ENCODE measurements at places on chromosomes 12 and 14.

DNA sequence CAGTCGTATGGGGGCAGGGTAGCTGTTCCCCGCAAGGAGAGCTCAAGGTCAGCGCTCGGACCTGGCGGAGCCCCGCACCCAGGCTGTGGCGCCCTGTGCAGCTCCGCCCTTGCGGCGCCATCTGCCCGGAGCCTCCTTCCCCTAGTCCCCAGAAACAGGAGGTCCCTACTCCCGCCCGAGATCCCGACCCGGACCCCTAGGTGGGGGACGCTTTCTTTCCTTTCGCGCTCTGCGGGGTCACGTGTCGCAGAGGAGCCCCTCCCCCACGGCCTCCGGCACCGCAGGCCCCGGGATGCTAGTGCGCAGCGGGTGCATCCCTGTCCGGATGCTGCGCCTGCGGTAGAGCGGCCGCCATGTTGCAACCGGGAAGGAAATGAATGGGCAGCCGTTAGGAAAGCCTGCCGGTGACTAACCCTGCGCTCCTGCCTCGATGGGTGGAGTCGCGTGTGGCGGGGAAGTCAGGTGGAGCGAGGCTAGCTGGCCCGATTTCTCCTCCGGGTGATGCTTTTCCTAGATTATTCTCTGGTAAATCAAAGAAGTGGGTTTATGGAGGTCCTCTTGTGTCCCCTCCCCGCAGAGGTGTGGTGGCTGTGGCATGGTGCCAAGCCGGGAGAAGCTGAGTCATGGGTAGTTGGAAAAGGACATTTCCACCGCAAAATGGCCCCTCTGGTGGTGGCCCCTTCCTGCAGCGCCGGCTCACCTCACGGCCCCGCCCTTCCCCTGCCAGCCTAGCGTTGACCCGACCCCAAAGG lies 804 bp downstream of the GAPDH start:
- DNase-seq: peak; percentile 79

GRCh38 chr12:8662593-8662992 lies at the start of gene MFAP5:
Gene MFAP5, minus strand, starts transcription at chr12:8662826. Its CDS starts 722 bp downstream, at chr12:8662104.
- DNase-seq: no peak

DNA sequence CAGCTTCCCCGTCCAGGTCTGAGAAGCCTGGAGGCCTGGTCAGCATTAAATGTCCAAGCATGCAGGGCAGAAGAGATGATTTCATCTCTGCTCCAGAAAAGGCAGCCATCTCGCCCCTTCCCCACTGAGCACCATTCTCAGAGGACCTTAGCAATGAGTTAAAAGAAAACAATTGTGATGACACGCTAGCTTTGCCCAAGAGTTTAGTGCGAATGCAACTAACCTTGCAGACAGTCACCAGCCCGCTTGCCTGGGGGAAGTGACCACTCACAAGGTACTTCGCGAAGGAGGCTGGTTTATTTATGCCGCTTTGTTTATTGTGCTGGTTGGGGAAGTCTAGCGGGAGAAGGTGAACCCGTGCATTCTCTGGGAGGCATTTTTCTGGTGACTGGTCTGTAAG lies 170.7 kb downstream of the RBM19 start:
- DNase-seq: no peak

- no peak for DNase-seq
Observed at GRCh38 chr12:132639956-132640520, 21.5 kb downstream of the P2RX2 start.

DNA sequence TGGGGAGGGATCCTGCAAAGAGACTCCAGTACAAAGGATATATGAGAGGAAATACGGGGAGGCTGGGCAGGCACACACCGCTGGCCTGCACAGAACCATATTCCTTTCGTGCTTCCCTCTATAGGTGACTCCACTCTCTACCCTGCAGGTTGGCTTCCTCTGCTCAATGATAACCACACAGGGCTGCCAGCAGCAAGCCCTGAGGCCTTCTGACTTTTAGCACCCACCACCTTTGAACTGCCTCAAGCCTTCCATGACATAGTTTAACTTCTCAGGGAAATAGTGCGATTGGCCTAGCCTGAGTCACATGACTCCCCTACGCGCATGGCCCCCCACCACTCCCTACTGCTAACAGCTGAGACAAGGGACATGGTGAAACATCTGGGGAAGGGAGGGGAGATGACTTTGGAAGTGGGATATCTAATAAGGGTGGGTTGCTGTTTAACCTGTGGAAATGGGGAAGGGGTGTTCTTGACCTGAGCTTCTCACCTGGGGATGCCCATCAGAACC lies 3.0 kb upstream of the FOXN3 start:
- no peak for DNase-seq

DNA sequence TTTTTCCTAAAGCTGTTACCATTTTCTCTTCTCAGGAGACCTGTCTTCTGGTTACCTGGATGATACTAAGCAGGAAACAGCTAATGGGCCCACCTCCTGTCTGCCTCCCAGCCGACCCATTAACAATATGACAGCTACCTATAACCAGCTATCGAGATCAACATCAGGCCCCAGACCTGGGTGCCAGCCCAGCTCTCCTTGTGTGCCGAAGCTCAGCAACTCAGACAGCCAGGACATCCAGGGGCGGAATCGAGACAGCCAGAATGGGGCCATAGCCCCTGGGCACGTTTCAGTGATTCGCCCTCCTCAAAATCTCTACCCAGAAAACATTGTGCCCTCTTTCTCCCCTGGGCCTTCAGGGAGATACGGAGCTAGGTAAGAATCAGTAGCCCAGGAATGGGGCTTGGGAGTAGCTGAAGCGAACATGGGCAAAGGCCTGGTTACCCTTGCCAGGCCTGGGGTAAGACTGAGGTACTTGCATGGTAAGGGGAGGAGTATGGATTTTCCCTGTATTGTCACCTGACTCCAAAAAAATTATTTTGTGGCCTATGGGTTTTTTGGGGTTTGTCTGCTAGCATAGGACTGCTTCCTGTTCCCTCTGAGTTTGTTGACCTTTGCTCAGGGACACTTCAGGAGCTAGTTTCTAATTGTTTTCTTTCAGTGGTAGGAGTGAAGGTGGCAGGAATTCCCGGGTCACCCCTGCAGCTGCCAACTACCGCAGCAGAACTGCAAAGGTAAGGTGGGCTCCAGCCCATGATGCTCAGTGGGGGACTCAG lies 26.6 kb downstream of the TRAFD1 start:
- no peak for DNase-seq

DNA sequence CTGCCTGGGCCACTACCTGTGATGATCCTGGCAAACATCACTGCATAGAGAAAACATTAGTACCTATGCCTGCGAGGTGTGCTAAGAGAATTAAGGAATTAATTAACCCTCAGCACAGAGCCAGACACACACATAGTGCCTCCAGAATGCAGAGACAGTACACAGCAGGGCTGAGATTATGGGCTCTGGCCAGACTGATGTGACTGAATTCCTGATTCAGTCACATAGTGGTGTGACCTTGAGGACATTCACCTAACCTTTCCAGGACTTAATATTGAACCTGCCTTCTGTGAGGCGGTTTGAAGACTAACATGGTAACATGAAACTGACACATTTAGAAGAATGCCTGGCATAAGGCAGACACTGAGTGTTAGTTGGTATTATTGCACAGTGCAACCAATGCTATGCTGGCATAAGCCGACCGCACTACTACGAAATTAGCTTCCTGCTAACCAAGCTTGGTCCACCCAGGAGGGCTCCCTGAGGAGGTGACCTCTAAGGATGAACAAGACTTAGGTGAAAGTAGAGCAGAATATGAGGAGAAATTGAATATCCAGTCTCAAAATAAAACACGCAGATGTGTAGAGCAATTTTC lies 32.0 kb upstream of the SELPLG start:
- DNase-seq: no peak

DNA sequence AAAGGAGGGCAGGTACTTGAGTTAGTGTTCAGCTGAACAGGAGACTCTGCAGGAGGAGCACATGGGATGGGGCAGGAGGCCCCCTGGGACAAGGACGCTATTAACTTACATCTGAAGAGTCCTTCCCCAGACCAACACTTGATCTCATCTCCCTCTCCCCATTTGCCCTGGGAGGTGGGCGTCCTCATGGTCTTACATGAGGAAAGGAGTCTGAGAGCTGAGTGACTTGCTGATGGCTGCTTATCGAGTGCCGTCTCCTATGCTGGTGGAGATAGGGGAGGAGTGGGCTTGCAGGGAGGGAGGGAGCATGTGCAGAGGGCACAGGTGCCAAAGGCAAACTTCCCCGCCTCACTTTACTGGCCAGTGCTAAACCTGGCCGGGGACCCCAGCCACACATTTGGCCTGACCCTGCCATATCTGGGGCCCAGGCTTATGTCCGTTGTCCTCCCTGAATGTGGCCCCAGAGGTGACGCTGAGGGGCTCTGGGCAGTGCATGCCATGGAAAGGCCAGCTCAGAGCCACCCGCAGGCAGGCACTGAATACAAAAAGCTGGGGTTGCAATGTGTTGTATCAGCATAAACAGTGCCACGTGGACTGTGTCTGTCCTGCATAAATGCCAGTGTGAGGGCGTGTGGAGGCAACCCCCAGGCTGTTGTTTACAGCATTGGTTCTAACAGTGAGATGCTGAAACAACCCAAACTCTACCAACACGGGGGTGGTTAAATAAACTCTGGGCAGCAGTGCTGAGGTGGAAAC lies 29.4 kb downstream of the FAIM2 start:
- DNase-seq: no peak

DNA sequence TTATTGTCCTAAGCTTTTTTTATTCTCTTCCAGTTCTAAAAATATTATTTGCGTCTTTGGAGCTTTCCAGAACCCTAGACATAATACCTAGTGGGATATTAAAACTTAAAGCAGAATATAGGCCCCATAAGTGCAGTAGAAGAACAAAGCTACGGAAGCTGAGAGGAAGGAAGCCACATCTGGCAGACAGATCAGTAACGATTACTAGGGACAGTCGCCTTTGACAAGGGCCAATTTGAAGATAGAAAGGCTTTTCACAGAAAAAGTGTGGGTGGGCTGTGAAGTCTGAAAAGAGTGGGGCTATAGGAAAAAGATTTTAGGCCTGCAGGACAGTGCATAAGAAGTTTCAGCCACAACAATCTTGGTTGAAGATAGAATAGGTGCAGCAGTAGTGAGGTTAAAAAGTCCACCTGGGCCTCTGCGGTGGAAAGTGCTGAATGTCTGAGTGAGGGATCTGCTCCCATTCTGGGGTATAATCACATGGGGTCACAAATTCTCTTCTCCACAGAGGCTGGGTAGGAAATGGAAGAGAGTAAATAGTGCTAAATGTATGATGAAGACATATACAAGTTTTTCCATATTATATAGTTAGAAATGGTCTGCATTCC lies 114.5 kb downstream of the CMAS start:
- DNase-seq: no peak

- DNase-seq: peak; percentile 7
Observed at GRCh38 chr12:95959107-95959506, 16.0 kb downstream of the AMDHD1 start.

DNA sequence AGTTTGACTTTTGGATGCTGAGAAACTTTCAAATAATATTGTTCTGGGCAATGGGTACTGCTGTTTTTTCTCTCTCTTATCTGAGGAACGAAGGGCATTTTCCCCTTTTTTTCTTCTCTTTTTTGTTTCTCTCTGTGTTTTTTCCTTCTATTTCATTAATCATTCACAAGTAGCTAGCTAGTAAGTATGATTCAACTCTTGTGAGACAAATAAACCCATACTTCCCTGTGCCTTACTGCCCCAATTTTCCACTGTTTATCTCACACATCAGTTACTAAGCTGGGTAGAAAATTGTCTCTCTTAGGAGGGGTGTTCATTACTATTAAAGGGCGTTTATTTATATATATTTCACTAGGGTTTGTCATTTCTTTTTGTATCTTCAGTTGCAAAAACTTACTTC lies 437.6 kb downstream of the RERGL start:
- no peak for DNase-seq
